OCI-LY7 (cell line): ENCODE measurements at places on chromosomes 2 and 18. TPM values are rescaled to one million over a fixed set of nuclear protein-coding genes. Genes with fewer than 3 reads are reported as not detected.

GRCh38 chr2:144596073-144596871 lies 76.4 kb upstream of the ZEB2 start:
- DNase-seq, result peak; percentile 74

DNA sequence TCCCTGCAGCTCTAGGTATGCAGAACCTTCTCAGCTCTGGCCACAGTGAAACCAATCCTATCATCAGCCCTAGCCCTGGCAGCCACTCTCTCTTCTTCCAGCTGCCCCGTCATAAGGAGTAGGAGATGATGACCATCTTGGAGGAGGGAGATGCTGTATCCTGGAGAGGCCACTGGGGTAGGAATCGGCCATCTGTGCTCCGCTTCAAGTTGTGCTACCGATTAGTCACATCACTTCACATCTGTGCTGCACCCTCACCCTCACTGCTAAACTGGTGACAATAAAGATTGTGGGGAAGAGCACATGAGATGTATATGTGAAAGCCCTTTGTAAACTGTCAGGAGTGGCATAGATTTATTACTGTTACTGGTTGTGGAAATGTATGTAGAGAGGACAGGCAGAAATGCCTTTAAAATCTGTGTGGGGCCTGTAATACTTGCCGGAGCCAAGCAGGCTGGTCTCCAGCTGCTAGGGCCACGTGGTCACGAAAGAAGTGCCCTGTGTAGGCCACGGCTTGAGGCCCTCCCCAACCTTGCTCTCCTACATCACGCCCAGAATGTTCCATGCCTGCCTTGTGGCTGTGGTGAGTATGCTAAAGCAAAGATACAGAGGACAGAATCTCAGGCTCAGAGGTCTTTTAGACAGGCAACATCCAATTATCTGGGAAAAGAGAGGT lies 236.8 kb downstream of the CLIP4 start:
- no peak for DNase-seq

- no peak for DNase-seq
Observed at GRCh38 chr2:212276813-212277212, 261.8 kb downstream of the ERBB4 start.

DNA sequence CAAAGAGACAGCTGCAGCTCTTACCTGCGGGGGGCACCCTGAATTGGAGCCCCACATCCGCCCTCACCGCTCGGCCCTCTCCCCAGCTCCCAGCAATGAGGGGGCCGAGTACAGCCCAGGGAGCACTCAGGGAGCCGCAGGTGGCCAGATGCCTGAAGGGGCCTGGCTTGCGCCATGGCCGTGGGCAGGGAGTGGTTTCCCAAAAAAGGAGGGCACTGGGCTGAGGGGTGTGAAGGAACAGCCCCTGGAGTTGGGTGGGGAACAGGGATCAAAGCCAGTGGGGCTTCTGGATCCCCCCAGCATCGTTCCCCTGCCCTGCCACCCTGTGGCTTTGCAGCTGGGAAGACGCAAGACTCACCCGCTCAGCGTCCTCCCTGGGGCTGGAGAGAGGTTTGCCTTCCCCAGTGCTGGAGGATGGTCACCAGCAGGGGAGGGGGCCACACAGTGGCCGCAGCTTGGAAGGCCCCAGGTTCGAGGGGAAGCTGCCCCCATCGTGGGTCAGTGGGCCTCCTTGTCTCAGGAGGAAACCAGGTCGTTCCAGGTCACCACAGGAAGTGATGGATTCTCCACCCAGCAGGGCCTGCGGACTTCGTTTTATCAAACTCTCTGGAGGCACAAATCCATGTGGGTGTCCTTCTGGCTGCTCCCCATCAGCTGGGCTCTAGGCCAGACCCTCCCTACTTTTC lies 68.2 kb upstream of the HPCAL1 start:
- DNase-seq, result no peak

GRCh38 chr2:20172273-20173055 lies 52.5 kb downstream of the SDC1 start:
- DNase-seq, result no peak

DNA sequence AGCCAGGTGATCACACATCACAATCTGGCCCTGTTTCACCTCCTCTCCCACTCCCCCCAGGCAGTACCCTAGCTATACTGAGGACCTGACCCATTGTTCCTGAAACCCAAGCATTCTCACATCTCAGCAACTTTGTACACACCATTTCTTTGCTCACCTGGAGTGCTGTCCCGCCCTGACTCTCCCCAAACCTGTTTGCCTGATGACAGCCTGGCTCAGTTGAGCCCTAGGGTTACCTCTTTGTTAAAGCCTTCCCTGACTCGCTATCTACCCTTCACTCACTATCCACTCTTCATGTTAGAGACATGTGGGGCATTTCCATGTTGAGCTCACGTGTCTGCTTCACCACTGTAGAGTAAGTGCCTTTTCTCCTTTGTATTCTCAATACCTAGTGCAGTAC lies 49.1 kb downstream of the GREB1L start:
- no peak for DNase-seq

DNA sequence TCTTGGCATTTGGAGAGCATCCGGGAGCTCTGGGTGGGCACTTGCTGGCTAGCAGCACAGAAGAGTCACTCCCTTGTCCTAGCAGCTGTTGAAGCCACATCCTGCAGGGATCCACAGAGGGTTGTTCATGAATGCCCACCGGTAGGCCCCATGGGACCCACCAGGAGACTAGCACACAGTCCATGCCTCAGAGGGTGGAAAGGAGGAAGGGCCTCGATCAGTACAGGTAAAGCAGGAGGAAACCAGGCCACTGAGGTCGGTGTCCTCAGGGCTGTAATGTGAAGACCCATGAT lies 205.8 kb downstream of the SEPTIN10 start:
- DNase-seq, result no peak

SP140 gene
- 4.4 and 6.4 TPM in 2 replicates for total RNA-seq

CHRNA1 gene
- total RNA-seq, result not detected in 2 replicates

ITGA6 gene
- 0.24 and 0.38 TPM in 2 replicates for total RNA-seq

FAM117B gene
- 18.4 and 19.6 TPM in 2 replicates for total RNA-seq

FHL2 gene
- total RNA-seq, result 0.26 TPM in 1 of 2 replicates, not detected in the other
